ENCODE measurements at places on chromosomes 4 and X.

- DNase-seq = no peak
These were observed 489.1 kb upstream of the INTU start for GRCh38 chr4:127143460-127144195.

DNA sequence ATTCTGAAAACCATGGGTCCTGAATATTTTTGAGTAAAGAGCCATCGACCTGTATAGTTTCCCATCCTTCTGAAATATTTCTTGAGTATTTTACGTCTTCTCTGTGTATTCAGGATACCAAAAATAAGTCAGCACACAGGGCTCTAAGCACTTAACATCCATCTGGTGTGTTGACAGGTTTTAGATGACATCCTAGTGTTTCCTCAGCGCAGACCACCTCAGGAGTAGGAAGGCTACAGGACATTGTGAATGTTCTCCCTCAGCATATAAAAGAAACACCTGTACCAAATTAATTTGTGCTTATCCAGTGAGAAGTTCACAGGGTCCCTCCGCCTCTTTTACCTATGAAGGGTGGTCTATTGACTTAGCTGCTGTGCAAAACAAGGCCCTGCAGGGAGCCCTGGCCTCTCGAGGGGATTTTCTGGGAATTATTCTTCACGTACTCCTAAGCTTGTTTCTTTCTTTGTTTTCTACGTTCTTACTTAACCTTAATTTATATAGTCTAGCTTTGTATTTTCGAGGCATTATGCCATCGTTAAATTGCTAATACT, 241.8 kb downstream of the FBXO8 start:
- DNase-seq = no peak

DNA sequence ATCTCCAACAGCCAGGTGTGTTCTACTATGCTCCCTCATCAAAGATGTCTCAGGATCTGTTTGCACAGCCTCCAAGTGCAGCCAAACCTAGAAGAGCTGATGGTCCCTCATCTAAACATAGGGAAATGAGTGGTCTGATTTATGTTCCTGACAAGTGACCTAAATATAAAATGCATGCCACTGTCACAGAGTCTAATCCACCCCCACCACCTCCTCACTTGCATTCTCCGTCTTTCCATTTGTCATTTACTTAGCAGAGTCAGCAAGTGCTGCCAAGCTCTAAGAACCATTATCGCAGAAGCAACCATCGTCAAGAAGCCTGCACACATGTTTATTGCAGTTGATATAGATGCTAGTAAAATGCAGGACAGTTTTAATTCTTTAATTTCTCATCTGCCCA, 33.1 kb upstream of the VCX3A start:
- no peak for DNase-seq

- no peak for DNase-seq
These were observed at the start of gene SLC6A8 for GRCh38 chrX:153687121-153688039. SLC6A8 (plus strand) TSS chrX:153687926; CDS start chrX:153688575, 649 bp downstream.

GRCh38 chr4:176377780-176378179, 58.0 kb downstream of the SPCS3 start:
- DNase-seq = no peak

DNA sequence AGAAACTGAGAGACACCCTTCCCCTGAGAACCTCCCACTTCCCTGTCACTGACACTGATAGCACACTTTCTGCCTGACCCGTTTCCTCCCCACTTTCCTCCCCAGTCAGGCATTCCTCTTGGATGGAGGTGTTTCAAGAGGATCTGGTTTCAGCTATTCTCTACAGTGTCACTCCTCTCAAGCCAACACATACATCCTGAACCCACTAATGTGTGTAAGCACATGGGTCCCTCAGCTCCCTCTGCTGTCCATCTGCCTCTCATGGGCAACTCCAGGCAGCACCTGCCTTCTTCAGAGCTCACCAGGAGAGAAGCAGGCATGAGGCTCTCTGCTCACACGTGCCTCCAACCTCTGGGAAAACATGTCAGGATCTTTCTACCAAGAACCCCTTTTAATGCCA, 207.6 kb downstream of the NAF1 start:
- no peak for DNase-seq

GRCh38 chr4:100372432-100372831, 145.4 kb downstream of the EMCN start:
- no peak for DNase-seq

GRCh38 chrX:30343206-30343605, 34.0 kb upstream of the NR0B1 start:
- DNase-seq = no peak

DNA sequence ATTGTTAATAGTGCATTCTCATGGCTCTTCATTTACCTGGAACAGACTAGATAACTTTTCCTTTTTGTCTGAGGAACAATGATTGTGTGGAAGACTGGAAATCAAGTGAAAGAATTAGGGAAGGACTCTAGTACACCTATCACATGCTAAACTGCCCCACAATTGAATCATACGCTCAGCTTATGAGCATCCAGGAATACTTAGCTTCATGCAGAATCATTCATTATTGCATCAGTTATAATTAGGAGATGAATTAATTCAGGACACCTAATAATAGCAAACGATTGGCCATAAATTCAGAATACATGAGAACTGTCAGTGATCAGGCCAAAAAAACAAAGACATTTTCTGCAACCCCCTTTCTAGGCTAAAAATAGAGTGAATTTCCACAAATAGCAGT, 106.9 kb downstream of the DKK2 start:
- no peak for DNase-seq

GRCh38 chr4:174141876-174142275, 141.6 kb downstream of the FBXO8 start:
- no peak for DNase-seq

Data from right renal pelvis (tissue), 4 donors.